AG04450 (cell line): ENCODE measurements at places on chromosomes 5 and 9.

GRCh38 chr5:42668254-42668653 is 88.4 kb upstream of the CCDC152 start:
- no peak for DNase-seq

DNA sequence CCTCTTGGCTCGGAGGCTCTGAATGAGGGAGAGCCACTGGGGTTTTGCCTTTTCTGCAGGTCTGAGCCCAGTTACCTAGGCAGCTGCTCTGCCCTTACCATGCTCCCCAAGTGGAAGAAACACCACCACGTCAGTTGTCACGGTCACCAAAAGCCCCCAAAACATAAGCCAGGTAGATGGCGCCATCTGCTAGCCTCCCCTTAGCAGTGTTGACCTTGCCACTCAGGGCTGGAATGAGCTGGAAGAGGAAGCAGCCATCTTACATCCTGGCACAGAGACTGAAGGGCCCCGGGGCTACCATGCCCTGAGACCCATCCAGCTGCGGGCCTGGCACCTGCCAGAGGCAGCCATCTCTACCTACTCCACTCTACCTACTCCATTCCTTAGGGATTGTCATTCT is 7.4 kb downstream of the ZER1 start:
- DNase-seq: no peak

GRCh38 chr9:88230612-88231011 is 92.3 kb upstream of the SPATA31C2 start:
- no peak for DNase-seq

DNA sequence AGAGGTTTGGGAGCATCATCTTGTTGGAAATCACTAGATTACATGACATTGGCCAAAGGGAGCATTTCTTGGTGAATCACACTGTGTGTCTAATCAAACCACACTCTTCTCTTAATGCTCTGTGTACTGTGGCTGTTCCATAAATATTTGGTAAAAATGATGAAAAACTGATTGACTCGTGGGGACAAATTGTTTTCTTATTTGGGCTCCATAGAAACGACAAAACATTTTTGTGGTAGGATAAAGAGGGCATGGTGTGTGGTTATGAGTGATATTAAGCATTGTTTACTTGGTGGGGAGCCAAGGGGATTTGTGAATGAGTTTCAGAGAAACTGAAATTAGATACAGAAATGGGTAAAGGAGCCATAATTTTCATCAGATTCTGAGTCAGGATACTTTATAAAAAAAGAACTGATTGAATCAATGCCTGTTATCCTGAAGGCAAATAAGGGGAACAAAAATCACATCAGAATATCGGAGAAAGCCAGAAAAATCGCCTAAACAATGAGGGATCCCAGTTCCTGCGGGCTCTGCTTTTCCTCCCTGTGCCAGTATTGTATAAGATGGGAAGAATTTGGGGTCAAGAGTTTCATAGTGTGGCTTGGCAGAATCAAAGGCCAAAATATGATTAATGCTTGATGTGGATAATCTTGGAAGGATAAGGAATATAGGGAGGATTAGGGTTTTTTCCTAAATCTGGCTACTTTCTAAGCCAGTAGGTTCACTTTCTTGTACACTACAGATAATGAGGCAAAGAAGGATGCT is 33.3 kb downstream of the FBXL7 start:
- no peak for DNase-seq

- no peak for DNase-seq
Measured at GRCh38 chr5:10675177-10675700, 85.8 kb downstream of the DAP start.

GRCh38 chr9:20112205-20112783 is 323.5 kb upstream of the SLC24A2 start:
- no peak for DNase-seq

- no peak for DNase-seq
Measured at GRCh38 chr5:67941614-67942401, 273.7 kb upstream of the PIK3R1 start.

- DNase-seq: no peak
Measured at GRCh38 chr9:118303216-118303615, 599.0 kb downstream of the TLR4 start.

DNA sequence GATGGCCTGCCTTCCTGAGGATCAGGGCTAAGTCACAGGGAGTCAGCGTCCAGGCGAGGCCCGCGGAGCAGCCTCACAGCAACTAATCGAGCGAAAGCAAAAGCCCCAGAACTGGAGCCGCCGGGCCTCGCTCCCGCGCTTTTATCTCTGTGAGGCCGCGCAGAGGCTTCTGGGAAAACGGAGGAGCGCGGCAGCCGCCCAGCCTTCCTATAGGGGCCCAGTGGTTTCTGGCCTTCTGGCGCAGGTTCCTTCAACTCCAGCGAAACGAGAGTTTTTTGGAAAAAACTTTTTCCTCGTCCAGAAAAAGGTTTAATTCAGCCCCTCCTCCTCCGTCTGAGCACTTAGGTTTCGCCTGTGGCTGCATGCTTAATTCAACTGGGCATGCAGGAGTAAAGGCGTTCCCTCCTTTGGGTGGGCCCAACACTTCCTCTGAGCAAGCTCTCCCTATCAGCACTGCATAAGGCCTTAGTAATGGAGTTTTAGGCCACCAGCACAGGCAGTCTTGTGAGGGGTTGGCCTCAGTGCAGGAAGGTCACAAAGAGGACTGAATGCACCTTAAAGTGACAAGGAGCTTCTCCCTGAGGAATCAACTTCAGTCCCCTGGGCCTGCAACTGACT is at the start of gene MEIKIN:
Gene MEIKIN, minus strand, starts transcription at position 113 of the 618 bp plus-strand sequence. CDS start 158 bp downstream, outside the sequence.
- no peak for DNase-seq

DNA sequence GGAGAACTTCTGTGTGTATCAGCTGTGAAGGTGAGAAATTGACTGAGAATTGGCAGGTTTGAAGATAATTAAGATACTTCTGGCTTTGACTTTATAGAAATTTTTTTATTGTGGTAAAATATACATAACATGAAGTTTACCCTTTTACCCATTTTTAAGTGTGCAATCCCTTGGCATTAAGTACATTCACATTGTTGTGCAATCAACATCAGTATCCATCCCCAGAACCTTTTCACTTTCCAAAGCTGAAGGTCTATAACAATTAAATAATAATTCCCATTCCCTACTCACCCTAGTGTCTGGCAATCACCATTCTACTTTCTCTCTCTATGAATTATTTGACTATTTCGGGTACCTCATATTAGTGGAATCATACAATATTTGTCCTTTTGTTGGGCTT is 69.9 kb downstream of the ACTBL2 start:
- no peak for DNase-seq

DNA sequence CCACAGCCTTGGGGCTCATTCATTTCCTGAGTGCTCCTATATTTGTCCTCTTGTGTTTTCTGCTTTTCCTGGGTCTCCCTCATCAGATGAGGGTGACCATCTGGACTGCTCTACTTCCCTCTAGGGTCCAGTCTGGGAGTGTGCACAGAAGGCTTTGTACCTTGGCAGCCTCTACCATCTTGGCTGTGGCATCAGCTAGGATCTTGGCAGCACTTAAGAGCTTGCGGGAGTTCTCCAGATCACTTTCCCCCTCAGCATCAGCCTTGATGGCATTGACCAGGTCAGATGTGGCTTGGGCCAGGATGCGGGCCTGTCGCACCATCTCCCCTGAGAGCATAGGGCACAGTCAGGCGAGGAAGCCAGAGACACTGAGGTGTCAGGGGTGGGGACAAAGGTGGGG is 15.8 kb downstream of the TLN1 start:
- DNase-seq: no peak

DNA sequence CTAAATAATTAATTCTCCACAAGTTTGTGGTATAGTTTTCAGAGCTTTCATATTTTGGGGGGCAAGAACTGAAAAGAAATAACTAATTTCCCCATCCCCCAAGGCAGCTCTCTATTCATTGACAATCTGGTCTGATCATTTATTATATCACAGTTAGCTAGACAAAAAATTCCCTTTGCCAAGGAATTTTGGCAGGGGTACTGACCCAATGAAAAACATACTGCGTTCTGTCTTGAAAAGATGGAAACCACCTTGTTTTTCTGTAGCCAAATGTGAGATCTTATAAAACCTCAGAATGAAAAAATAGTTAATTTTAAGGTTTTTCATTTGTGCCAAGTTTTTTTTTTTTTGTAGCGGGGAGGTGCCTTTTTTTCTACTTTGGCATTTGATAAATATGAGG is 1008.9 kb downstream of the EFNA5 start:
- no peak for DNase-seq

- DNase-seq: no peak
Measured at GRCh38 chr9:71764463-71764862, 3.9 kb downstream of the CEMIP2 start.

- no peak for DNase-seq
Measured at GRCh38 chr9:33129886-33130881, 37.0 kb downstream of the B4GALT1 start.

DNA sequence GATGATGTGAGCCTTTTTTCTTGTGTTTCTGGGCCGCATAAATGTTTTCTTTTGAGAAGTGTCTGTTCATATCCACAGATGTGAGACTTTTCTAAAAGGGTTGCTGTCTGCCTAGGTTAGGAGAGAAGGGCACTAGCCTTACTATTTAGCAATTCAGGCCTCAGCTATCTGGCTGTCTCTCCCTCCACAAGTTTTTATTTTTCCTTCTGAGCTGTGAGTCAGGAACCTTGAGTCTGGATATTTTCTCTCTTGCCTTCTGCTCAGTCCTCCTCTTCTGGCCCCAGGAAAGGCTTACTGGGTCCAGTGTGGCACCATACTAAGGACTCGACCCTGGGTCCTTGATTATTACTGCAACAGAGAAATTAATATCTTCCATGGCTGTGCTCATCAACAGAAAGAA is 187.6 kb downstream of the CSNK1G3 start:
- no peak for DNase-seq

DNA sequence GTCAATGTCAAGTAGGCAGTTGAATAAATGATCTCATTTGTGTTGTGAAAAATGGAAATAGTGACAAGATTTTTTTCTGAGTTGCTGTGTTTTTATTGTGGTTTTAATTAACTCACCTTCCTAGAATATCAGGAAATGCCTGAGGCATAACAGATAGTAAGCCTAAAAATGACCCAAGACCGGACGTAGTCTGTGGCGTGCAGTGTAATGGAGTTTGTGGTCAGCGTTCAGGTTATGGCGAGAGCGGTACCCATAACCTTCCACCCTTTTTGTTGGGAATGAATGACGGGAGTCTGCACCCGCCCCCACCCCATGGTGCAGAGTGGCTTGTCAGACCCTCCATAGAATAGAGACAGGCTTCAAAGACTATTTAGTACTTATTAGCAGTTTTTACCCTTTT is 119.3 kb downstream of the GALNT10 start:
- no peak for DNase-seq

DNA sequence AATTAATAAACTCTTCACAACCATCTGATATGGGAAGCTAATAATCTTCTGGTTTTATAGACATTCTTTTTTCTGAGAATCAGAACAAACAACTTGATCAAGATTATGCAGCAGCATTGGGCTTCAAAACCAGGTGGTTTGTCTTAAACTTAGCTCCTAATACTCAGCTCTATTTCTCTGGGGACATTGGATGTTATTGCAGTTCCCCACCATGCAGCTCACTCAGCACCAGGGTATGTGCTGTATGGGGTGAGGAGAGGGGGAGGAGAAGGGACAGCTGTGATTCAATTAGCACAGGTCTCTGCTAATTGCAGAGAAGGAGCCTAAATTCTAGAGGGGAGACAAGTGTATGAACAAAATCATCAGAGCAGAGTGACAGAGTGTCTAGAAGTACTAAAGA is 210.7 kb upstream of the TNC start:
- DNase-seq: no peak

DNA sequence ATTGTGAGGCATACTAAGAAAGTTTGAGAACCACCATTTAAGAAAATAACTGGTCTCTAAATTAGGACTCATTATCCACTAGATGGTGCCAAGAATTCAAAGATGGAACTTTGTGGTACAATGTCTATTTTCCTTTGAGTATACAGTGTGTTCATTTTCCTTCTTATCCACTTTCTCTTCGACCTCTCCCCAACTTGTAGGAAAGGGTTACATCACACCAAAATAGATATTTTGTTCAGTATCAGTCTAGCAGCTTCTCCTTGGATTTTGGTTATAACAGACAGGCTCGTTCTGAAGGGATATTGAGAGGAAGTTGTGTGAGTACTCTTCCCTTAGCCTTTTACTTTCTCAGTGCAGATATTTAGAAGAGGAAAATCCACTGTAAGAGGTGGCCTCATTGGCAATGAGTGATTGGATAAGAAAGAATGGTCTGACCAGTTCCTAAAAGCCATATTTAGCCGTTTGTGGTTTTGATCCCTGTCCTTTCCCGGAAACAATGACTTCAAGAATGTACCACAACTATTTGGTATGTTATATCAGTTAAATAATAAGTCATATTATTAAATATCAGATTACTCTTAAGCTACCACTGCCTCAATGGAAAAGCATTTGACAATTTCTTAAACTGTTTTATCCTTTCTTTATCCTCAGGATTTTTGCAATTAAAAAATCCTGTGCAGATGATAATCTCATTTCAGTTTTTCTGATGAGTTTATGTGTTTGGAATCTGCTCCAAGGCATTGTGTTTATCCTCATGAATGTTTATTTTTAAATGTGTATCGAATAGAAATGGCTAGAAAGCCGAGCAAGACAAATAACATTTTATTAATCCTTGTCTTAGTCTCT is 69.0 kb upstream of the GRAMD2B start:
- DNase-seq: peak; percentile 88

DNA sequence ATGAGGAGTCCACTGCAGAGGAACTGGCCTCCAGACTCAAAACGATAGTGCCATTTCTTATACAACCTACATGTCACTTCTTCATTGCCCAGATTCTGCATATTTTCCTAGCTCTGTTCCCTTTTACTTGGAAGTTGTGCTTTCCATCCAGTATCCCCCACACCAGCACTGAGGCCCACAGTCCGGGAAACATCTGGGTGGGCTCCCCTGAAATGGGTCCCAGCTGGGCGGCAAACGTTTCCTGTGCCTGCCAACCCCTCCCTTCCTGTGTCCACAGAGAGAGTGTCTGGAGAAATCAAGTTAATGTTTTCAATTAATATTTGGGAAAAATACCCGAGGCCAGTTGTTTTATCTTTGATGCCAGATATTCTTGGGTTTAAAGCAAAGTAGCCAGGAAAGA is 111.8 kb downstream of the COL23A1 start:
- DNase-seq: no peak

DNA sequence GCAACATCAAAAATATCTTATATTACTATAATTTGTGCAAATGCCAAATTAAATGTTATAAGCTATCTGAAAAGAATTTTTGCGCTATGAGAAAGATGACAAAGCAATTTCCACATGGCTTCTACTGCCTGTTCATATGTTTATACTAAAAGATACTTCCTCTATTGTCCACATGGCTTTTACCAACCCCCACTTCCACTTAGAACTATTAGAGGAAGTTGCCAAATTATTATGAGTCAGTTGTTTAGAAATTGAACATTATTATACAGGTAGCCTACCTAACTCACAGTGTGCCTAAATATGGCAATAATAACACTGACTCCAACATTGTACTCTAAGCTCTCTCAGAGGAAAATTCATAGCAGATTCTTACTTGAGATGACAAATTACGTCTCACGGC is 37.6 kb upstream of the SLC27A6 start:
- no peak for DNase-seq

GRCh38 chr5:27462936-27463335 is 424.6 kb upstream of the CDH9 start:
- no peak for DNase-seq

GRCh38 chr5:108728566-108729241 is 19.0 kb upstream of the FER start:
- no peak for DNase-seq
